ENCODE measurements at places on chromosomes 6 and 20. TPM values are rescaled to one million over a fixed set of nuclear protein-coding genes. Genes with fewer than 3 reads are reported as not detected.

The NRSN2 gene
- 8.8 TPM for total RNA-seq

The HSPA1L gene
- total RNA-seq, result 1.2 TPM

The FAXC gene
- 23.0 TPM for total RNA-seq

The ZBTB24 gene
- 13.9 TPM for total RNA-seq

The FAM217A gene
- total RNA-seq, result not detected

DNA sequence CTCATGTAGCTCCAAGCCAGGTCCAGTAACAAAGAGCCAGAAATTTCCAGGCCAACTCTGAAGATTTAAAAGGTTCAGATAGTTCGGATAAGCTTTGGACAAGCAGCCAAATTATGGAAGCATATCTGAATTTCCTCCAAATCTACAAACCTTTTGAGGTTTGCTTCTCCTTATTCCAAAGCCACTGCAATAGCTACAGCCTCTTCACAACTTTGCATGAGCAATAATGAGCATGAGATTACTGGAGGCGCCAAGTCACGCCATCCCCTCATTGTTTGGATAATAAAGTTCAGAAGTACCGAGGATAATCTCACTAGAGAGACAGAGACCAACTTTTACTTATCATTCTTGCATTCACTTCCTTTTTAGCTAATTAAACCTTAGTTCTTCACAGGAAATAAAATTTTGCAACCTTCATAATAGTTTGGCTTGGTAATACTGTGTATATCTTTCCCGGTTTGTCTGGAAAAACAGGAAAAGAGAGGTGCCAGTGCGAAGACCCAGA is 329.6 kb upstream of the RSPO3 start:
- DNase-seq, result no peak

GRCh38 chr20:9348747-9349146 is 165.6 kb upstream of the LAMP5 start:
- no peak for DNase-seq

DNA sequence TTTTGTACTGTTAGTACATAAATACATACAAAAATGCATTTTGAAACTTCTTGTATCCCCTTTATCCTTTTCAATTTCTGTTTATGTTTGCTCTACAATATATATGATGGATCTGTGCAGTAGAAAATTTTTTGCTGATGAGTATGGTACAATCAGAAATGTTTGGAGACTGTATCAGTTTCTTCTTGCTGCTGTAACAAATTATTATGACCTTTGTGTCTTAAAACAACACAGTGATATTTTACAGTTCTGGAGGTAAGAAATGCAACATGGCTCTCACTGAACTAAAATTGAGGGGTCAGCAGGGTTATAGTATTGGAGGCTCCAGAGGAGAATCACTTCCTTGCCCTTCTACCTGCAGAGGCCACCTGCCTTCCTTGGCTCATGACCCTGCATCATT is 184.4 kb downstream of the EYA2 start:
- DNase-seq, result no peak

DNA sequence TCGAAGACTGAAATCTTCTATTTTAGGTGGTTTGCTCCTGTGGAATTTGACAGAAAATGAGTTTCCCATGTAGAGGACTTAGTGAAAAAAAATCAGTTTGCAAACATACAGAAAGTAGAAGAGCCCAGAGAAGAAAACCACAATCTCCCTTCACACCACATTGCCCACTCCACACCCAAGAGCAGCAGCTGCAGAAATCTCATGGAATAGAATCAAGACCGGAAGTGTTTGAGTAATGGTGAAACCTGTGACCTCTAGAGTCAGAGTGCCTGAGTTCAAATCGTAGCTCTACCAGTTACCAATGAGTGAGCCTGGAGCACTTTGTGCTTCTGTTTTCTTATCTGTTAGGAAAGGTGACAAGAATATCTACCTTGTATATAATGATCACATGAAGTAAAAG is 4.6 kb downstream of the SIRPG start:
- no peak for DNase-seq

All from neural progenitor cell (in vitro differentiated cells).